ENCODE measurements at places on chromosomes 1 and 21.

DNA sequence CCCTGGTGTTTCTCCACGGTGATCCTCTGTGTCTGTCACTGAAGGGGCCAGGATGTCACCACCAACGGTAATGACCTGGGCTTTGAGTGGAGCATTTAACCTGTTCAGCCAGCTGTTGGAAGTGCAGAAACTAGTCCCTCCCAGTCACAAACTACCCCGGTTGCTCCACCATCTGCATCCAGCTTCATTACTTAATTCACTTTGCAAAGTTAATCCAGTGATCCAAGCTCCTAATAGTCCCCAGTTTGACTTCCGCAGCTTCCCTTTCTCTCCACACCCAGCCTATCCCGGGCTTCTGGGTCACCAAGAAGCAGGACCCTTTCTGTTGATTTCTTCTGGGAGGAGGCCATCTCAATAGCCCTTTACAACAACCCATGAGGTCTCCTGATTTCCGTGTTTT, 63.5 kb downstream of the MDM4 start:
- no peak for DNase-seq

DNA sequence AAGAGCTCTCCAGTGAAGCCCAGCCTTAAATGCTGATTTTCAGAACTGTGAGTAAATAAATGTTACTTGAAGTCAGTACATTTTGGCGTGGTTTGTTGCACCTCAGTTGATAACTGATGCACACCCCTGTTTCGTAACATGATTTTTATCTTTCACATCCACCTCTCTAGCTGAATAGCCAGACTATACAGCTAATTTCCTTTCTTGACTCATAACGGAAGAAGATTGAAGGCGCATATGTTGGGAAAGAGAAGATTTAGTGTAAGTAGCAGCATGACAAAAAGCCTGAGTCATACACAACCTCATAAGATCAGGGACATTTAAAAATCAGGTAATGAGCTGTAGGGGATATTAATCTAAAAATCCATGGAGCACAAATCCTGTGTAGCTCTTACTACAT, 716.2 kb upstream of the ZP4 start:
- no peak for DNase-seq

- no peak for DNase-seq
Measured at GRCh38 chr1:219347921-219348391, 174.3 kb downstream of the LYPLAL1 start.

GRCh38 chr1:227951624-227952373, 4.1 kb upstream of the WNT9A start:
- DNase-seq = no peak

- no peak for DNase-seq
Measured at GRCh38 chr1:21927533-21928237, 9.4 kb downstream of the HSPG2 start.
